ENCODE measurements at places on chromosomes 2 and 18. TPM values are rescaled to one million over a fixed set of nuclear protein-coding genes. Genes with fewer than 3 reads are reported as not detected.

DNA sequence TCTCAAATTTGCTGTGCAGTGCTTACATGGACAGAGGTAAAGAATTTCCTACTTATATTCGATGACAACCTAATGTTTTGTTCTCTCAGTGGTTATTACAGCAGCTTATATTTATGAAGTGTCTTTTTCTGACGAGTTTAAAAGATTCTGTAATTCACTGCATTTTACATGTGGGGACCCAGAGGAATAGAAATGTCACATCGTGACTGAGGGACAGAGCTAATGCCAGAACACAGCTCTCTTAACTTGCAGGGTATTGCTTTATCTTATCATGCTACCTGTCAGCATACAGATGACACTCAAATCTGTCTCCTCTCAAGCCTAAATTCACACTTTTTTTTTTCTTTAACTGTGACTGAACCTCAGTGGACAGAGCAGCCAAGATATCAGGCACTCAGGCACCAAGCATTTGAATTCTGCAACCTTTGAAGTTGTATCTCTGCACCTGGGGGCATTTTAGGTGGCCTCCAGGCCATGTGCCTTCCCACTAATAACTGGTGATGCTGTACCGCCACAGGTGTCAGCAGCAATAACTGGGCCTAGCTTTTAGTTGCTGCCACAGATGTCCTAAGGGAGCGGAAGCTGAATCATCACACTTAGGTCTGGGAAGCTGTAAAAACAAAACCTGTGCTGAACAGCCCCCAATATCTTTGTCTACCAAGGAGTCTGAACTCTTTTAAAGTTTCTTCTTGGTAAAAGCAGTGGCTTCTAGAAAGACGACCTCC, 315.8 kb upstream of the NRP2 start:
- DNase-seq = no peak

DNA sequence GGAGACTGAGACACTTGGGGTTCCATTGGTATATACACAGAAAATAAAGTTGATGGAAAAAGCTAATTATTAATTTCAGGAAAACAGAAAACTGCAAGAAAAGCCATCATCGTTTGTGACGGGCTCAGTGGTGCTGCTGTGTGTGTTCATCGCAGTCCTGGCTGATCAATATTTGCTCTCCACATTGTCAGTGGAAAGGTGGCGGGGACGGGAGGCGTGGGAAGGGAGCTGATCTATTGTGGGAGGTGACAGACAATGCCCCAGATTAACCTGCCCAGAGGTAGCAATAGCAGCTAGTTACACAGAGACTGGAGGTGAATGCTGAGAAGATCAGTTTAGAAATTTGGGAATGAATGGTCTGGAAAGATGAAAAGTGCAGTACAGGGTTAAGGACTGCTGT, 50.0 kb upstream of the CTDP1 start:
- no peak for DNase-seq

GRCh38 chr2:130787841-130788240, 32.5 kb downstream of the AMER3 start:
- DNase-seq = no peak

The ZSCAN30 gene
- 23.2 TPM for total RNA-seq

The MCM6 gene
- 7.5 TPM for total RNA-seq

Data from sigmoid colon (tissue), 7 donors.